Activated CD4-positive, alpha-beta T cell treated with anti-CD3 and anti-CD28 coated beads, Interleukin-2, amount 50 U/mL, for 24 hours (primary cell): ENCODE measurements at places on chromosomes 1 and 21.

GRCh38 chr1:67194209-67194863 lies 28.1 kb downstream of the IL23R start:
- DNase-seq = no peak

DNA sequence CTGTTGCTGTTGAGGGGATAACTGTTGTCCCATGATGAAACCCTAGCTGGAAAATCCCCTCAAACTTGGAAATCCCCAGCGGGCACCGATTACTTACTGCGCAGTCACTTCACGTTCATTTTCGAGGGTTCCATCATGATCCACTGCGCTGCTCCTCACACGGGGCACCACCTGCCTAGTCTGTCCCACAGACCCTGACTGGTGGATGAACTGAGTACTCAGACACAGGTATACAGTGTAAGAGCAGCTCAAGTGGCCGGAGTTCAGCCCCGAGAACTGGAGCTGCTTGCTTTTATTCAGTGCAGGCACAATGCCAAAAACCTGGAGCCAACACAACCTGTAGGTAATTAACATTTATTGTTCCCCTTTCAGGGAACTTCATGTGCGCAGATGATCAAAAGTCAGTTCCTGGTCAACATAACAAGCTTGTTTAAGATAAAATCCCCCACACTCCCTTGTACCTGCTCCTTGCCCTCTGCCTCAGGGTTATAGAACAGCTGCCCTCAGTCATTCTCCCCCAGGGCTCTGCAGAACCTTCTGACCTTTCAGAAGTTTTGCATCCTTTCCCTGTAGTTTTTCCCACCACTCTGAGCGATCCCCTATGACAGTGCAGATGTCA lies 46.5 kb upstream of the PRELP start:
- no peak for DNase-seq

DNA sequence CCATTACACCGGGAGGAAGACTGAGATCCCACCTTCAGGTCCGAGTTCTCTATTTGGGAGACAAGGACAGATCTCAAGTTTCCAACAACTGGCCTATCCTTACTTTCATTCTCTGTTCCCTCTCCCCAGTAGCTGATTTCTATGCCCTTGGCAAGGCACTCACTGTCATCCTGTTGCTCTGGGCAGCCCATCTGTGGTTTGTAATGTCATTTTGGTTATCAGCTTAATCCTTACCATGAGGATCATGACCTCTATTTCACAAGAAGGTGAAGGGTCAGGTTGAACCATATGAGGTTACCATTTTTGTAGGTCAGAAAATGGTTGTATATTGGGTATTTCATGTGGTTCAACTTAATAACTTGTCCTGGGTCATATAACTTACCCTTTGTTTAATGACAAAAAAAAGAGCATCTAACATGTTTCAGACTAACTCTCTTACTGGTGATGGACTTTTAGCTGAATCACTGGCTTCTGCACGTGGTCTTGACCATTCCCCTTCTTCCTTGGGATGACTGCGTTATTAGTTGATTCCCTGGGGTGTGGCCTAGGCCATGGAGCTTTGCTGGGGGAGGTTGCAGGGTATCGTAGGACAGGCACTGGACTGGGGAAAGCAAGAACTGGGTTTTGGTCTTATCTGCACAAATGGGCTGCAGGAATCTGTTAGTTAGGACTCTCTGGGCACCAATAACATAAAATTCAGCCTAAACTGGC lies 120.2 kb downstream of the ACTL8 start:
- no peak for DNase-seq

- DNase-seq = no peak
Observed at GRCh38 chr1:182192966-182193365, 131.5 kb upstream of the ZNF648 start.

- no peak for DNase-seq
Observed at GRCh38 chr1:11495579-11495978, 16.6 kb downstream of the DISP3 start.

- no peak for DNase-seq
Observed at GRCh38 chr1:245411245-245412036, 256.7 kb downstream of the KIF26B start.

GRCh38 chr1:198056255-198056654 lies 100.5 kb upstream of the NEK7 start:
- no peak for DNase-seq

DNA sequence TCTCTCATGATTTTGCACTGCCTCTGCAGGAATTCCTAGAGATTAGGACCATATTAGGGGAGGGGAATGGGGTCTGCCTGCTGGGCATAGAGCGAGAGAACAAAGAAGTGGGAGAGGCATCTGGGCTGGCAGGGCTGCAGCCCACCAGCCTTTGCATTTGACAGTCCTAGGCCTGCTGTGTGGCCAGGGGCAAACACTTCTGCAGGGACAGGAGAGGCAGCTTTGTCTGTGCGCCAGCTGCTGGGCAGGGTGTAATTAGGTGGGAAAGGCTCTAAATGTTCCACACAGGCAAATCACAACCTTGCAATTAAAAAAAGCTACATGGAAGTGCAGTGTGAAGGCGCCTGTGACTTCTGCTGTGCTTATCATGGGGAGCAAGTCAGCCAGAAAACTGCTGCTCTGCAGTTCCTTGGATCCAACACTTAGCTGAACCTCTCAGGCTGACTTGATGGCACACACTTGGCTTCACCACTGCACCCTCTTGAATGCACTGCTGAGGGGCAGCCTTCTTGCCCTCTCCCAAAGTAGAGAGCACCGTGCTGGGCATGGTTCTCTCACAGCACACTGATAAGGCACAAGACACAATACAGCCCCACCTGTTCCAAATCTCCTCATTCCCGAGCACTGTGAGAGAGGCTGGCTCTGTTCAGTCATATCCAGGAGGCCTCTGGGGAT lies 73.6 kb upstream of the TLR5 start:
- no peak for DNase-seq

DNA sequence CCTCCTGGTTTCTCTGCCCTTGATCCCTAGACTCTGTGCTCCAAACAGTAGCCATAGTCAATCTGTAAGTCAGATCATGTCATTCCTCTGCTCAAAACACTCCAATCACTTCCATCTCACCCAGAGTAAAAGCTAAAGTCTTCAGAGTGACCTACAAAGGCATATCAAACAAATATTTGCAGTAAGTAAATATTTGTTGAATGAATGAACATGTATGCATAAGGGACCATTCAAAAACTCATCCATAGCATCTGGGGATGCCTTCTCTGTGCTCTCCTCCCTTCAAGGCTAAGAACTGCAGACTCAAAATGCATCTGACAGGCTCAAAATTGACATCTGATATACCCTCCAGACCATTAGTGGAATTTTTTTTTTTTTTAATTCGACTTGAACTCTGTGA lies 18.1 kb upstream of the AK5 start:
- DNase-seq = no peak

- peak; percentile 65 for DNase-seq
Observed at GRCh38 chr1:165392634-165393571, 36.4 kb upstream of the LMX1A start.
